ENCODE measurements at places on chromosomes 7 and 10.
A peak's percentile ranks its signal among the peaks of the same experiment; 100 is the strongest.

GRCh38 chr7:26993816-26994810 is 101.7 kb downstream of the HOXA1 start:
- no peak for DNase-seq

DNA sequence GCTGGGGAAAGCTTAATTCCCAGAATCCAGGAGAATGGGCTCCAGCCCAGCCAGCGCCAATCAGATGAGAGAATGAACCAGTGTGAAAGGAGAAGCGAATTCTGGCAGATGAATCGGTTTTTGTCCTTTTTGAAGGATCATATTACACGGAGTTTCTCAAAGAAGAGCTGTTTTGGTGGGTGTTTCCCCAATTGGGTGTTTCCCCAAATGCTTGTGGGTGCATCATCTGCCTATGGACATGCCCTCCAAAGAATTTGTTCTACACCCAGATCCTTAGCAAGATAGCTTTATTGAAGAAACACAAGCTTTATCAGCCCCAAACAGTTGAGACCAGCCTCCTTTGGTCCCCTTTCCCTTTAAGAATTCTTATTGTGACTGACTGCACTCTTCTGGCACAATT is 186.5 kb upstream of the GPR26 start:
- DNase-seq: no peak

DNA sequence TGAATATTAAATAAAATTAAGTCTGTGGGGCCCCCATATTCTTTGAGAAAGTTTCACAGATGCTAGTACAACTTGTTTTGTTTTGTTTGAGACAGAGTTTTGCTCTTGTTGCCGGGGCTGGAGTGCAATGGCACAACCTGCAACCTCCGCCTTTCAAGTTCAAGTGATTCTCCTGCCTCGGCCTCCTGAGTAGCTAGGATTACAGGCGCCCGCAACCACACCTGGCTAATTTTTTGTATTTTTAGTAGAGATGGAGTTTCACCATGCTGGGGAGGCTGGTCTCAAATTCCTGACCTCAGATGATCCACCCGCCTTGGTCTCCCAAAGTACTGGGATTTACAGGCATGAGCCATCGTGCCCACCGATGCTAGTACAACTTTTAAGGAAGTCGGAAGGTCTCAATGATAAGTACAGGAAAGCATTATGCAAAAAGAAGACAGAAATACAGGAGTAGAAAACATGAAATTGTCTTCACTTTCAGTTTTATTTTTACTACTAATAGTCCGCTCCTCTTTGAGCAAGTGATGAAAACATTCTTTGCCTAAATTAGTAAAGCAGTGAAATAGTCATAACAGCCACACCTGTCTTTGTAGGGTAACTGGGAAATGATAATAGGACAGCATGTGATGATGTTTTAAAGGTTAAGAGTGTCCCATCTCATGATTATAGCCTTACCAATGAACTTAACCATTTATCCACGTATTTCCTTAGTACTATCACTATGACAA is 147.5 kb downstream of the SEMA3D start:
- no peak for DNase-seq

DNA sequence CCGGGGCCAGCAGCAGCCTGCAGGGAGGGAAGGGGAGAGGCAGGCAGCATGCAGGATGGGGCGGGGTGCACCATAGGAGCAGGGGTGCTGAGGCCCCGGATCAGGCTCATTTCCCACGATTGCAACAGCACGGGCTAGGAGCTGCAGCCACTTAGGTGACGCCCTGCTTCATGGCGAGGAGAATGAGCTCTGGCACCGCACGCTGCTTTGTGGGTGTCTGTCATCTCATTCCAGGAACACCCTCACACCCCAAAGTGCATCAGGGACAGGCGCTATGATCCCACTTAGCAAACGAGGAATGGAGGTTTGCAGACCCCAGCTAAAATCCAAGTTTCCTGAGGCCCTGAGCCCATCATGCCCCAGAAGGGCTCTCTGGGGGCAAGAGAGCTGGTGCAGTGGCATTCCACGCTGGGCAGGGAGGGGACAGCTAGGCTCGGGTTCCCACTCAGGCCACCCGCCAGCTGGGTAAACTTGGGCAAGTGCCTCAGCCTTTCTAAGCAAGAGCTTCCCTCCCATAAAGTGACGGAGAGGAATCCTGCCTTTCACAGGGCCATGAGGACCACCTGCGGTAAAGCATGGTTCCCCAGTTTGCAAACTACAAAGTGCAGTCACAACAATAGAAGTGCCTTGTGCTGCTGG is 9.3 kb downstream of the KCNH2 start:
- no peak for DNase-seq

- DNase-seq: no peak
Measured at GRCh38 chr10:13969792-13970140, 361.0 kb downstream of the FRMD4A start.

DNA sequence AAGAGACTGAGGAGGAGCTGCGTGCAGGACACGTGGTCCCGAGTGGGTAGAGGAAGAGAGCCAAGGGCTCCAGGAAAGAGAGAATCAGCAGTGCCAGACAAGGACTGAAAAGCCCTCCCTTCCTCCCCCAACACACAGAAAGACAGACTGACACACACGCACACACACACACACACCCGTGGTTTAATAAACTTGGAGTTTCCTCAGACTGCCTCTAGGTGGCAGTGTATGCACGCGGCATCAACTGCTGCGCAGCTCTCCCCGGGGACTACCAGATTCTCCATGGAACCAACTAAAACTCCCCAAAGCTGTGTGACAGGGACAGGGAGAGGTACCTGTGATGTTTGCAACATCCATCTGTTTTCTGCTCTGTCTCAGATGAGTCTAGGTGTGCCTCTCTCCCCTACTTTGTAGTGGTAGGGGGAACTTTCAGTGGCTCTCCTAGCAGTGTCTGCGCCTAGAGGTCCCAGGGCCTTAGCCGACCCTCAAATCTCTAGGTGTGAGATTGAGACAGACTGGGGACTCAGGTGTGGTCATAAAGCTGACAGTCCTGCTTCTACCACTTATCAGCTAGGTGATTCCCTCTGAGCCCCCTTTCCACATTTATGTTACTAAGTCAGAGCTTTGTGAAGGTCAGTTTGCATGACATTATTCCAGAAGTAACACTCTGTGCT is 9.3 kb upstream of the TSPAN14 start:
- peak; percentile 83 for DNase-seq

DNA sequence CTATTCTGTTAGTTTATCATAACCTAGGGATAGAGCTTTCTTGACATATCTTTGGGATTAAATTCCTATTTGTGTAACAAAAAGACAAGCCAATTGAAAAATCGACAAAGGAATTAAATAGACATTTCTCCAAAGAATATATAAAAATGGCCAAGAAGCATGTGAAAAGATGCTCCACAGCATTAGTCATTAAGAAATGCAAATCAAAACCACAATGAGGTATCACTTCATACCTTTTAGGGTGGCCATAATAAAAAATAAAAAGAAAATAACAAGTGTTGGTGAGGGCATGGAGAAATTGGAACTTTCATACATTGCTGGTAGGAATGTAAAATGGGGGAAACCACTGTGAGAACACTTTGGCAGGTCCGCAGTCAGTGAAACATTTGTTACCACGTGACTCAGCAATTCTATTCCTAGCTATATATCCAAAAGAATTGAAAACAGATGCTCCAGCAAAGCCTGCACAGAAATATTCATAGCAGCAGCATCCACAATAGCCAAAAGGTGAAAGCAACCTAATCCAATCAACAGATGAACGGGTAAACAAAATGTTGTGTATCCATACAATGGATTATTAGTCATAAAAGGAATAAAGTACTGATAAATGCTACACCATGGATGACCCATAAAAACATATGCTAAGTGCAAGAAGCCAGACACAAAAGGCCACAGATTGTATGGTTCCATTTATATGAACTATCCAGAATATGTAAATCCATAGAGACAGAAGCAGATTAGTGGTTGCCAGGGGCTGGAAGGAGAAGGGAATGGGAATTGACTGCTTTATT is 20.5 kb downstream of the SPAG6 start:
- DNase-seq: no peak

DNA sequence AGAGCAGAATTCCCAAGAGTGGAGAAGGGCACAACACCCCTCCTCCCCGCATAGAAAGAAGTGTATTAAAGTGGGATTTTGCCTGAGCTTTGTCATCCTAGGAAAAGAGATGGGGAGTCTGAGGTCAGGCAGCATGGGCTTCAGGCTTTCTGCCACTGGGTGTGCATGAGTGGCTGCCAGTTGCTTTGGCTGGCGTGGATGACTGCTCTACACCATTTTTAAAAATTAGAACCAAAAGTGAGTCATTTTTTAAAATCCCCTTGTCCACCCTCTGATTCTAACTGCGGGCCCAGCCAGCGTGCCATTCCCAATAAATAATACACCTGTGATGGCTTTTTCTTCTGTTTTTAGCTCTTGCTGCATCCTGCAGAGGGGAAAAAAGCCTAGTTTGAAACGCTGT is 13.4 kb downstream of the SLC29A3 start:
- DNase-seq: no peak

DNA sequence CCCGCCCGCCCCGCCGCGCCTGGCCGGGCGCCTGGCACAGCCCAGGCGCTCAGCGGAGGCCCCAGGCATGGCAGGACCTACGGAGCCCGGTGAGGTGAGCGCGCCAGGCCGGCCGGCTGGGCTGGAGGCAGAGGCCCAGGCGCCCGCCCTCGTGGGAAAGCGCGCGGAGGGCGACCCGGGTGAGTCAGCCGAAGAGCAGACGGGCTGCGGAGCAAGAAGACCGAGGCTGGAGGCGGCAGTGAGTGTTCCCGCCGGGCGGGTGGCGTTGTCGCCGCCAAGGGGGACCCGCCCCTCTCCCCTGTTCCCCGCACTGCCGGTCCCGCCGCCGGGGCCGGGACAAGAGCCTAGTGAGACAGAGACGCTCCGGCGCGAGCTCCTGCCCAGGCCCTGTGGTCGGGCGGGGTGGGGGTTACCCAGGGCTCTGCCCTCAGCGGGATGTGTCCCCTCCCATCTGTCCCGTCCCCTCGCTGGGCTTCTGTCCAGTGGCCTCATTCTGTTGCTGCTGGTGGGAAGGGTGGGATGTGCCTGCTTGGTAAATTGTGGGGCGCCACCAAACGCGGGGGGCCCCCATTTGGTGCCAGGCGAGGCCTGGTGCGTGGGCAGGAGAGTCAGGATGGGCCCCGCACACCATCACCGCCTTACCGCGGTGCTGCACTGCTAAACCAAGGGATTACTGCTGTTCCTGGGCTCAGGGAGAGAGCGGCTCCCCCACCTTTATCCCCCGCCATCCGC is 17.0 kb upstream of the NODAL start:
- peak; percentile 84 for DNase-seq

- no peak for DNase-seq
Measured at GRCh38 chr7:87060288-87060537, 759 bp upstream of the ELAPOR2 start.

GRCh38 chr10:70910486-70911341 is 22.3 kb upstream of the PCBD1 start:
- no peak for DNase-seq

GRCh38 chr10:123717336-123717735 is 51.2 kb downstream of the GPR26 start:
- no peak for DNase-seq

GRCh38 chr7:129045682-129046081 is 9.2 kb downstream of the TNPO3 start:
- no peak for DNase-seq

DNA sequence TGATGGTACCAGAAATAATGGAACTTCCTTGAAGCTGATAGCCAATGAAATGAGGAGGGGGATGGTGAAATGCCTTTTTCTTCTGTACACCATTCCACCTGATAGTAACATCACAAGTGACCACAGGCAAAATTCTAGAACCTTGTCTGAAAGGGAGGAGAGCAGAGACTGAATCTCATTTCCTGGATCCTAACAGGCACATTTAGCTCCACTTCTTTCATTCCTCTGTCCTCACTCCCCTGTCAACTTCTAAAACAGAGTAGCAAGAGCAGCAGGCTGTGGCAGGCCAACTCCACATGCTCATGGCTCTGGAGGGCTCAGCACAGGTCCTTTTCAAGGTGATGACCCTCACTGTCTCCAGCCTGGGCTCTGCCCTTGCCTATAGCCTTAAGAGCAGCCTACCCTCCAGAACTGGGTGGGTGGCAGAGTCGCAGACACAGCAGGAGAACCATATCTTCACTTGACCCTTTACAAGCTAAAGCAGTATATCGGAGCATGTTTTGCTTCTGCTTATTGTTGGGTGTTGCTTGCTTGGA is at the start of gene LRRC18:
LRRC18 (minus strand) TSS at position 51 of the 536 bp plus-strand sequence. CDS start 25,685 bp downstream, outside the sequence.
- DNase-seq: no peak

- no peak for DNase-seq
Measured at GRCh38 chr10:77282163-77282562, 355.4 kb downstream of the KCNMA1 start.

- no peak for DNase-seq
Measured at GRCh38 chr10:129494740-129495139, 27.7 kb downstream of the MGMT start.

- no peak for DNase-seq
Measured at GRCh38 chr10:62826273-62826672, 10.1 kb upstream of the EGR2 start.

GRCh38 chr7:138278601-138279000 is 181.5 kb upstream of the TRIM24 start:
- DNase-seq: no peak

- no peak for DNase-seq
Measured at GRCh38 chr10:23367896-23368595, 23.4 kb upstream of the C10orf67 start.

- no peak for DNase-seq
Measured at GRCh38 chr7:42233171-42233570, 3.8 kb downstream of the GLI3 start.

DNA sequence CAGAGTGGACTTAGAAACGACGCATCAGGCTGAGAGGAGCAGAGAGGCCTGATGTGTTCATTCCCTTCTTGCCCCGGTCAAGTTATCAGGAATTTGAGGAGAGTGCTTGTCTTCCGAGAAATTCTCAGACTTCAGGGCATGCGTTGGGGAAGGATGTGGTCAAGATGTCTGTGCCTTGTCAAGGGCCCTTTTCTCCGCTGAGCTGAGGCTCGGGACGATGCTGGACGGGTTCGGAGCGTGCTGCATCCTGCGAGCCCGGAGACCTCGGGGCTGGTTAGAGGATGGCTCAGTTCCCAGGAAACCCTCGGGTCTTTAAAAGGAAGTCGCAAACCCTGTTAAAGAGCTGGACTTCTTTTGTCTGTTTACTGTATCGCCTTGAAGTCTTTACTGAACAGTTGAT is 325.4 kb downstream of the ADARB2 start:
- DNase-seq: no peak

- DNase-seq: no peak
Measured at GRCh38 chr7:159197066-159197975, 52.7 kb upstream of the VIPR2 start.

GRCh38 chr10:84540617-84541288 is 212.4 kb downstream of the CCSER2 start:
- DNase-seq: peak; percentile 78

DNA sequence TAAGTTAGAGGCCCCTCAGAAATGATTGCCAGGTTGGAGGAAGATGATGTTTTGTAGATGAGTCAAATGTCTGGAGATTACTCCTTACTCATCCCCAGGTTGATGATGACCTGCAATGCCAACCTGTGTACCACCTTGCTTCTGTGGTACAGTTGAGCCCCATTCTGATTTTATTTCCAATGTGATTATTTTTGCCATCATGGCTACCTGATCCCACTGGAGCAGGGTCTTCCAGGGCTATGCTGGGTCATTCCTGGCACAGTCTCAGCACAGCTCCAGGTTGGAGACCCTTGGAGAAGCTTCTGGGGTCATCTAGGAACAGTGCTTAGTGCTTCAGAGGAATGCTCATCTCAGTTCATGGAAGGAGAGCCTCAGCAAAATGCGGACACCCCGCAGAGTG is 34.3 kb downstream of the LRRC18 start:
- no peak for DNase-seq

- no peak for DNase-seq
Measured at GRCh38 chr7:151304856-151305255, 36.8 kb upstream of the NUB1 start.

All from dermis blood vessel endothelial cell (primary cell).